ENCODE measurements at places on chromosomes 16 and 17.

- DNase-seq = no peak
Measured at GRCh38 chr16:26344976-26345375, 653.2 kb downstream of the HS3ST4 start.

- DNase-seq = peak; percentile 46
Measured at GRCh38 chr17:30969989-30970830, 629 bp upstream of the RNF135 start.

- no peak for DNase-seq
Measured at GRCh38 chr17:81065500-81065899, 30.5 kb downstream of the BAIAP2 start.

DNA sequence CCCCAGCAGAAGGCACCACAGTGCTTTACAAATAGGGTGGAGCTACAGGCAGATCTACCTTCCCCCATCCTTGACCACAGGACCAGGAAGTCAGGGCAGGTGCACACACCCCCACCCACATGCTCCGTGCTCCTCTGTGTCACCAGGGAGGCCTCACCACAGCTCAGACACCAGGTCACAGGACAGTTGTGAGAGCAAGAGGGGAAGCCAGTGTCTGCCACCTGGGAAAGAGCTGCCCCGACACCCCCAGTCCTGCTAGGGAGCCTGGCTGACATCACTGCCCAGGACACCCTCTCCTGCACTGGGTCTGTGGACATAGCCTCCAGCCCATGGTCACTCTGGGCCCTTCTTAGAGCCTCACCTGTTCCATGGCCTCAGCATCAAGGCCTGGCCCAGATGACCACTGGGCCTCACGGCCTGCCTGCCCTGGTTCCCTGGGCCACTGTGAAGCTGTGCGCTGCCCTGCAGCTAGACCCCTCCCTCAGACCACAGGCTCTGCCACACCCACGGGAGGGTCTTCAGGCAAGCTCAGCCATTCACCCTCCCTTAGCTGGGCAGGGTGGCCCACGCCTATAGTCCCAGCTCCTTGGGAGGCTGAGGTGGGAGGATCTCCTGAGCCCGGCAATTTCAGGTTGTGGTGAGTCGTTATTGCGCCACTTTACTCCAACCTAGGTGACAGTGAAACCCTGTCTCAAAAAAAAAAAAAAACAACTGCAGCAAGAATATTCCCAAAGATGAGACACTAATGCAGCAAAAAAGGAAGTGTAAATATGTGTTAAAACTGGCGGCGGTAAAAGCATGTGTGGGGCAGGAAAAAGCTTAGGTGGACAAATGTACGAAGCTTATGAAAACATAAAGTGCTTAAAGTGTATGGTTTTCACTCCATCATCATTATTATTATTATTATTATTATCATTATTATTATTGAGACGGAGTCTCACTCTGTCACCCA lies 14.2 kb downstream of the POLR3K start:
- DNase-seq = no peak

DNA sequence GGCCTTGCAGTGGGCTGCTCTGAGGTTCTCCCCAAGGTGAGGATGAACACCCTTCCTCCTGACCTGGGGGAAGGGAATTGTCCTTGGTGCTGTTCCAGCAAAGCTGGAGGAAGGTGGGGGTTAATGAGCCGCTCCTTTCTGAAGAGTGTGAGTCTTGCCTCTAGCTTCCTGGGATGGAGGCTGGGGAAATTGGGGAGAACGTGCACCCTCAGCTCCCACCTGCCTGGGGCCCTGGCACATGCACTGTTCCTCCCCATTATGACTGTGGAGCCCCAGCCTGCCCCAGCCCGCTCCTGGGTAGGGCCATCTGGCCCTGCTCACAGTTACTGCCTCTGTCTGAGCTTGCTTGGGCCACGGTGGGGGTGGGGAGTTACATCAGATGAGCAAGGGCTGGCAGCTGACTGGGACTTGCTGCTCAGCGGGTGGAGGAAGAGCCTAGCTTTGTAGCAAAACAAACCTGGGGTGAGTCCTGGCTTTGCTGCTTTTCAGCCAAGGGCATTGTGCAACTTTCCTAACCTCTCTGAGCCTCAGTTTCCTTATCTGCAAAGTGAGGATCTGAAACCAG lies 11.1 kb downstream of the TNS4 start:
- peak; percentile 75 for DNase-seq

DNA sequence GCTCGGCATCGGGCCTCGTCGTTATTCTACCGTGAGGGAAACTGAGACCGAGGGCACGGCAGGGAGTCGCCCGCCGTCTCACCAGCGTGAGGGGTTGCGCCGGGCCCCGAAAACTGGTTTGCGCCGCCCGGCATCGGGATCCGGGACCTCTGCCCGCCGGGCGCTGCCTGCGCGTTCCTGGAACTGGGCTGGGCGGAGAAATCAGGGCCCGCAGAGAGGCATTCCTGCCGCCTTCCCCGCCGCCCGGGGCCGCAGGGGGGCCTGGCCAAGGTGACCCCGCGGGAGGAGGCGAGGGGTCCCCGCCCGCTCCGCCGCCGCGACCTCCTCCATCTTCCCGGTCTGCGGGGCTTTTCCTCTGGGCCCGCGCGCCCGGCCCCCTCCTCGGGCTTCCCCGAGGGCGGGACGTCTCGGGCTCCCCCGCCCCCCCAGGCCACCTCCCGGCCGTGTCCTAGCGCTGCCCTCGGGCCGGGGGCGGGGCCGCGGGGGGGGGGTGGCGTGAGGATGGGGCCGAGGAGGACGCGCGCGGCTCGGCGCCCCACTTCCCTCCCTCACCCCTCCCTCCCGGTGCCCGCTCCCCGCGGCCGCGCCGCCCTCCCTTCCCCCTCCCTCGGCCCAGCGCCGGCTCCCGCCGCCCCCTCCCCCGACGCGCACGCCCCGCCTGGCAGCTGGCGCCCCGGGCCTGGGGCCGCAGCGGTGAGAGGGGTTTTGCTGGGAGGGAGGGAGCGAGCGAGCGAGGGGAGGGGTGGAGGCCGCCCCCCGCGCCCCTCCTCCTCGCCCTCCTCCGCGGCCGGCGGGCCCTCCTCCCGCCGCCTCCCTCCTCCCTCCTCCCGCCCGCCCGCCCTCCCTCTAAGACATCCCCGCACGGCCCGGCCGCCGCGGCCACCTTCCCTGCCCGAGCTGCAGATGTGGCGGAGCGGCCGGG lies at the start of gene GLIS2:
Gene GLIS2, plus strand, starts transcription at position 882 of the 922 bp plus-strand sequence. CDS start 16,214 bp downstream, outside the sequence.
- peak; percentile 81 for DNase-seq

All from RWPE1 (cell line).